ENCODE measurements at places on chromosomes 4 and X.

GRCh38 chr4:38482696-38483095, 181.3 kb upstream of the KLF3 start:
- DNase-seq = no peak

DNA sequence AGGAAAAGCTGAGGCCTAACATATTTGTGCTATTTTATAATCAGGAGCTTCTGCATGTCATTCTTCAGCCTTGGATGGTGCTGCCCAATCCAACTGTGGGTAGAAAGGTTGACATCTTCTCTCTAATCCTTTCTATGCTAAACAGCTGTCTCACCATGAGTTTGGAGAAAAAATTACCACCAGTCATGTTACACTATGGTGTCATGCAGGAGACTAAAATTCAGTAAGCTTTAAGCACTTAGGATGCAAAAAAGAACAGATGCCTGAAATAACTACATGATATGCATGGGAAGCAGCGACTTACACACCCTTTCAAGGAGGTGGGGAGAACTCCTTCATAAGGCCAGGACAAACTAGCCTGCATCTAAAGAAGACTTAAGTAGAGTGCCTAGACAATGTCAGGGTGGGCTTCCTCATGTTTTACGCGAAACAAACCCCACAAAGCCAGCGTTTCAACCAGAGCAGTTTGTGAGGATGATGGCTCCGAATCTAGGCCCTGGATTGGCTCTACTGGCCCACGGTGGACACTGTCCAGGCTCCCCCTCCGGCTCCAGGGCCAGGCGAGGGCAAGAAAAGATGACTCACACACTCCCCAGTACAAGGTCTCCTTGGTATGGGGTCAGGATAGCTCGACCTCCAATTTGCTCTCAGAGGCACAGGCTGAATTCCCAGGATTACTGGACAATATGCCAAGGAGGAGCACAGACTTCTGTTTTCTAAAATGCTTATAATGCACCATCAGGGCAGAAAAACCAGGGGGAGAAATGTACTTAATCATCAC, 45.1 kb downstream of the STX18 start:
- no peak for DNase-seq

DNA sequence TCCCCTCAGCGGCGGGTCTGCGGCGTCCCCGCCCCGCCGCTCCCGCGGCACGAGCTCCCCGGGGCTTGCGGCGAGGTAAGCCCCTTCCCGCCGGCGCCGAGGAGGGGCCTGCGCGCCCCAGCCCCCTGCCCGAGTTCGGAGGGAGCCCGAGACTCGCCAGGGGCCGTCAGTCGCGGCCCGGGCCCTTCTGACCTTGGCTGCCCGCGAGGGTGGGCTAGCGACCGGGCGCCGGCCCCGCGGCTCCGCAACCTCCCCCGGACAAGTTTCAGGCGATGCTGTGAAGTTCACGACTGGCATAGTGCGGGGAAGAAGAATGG, 554 bp downstream of the CDKL5 start:
- no peak for DNase-seq

DNA sequence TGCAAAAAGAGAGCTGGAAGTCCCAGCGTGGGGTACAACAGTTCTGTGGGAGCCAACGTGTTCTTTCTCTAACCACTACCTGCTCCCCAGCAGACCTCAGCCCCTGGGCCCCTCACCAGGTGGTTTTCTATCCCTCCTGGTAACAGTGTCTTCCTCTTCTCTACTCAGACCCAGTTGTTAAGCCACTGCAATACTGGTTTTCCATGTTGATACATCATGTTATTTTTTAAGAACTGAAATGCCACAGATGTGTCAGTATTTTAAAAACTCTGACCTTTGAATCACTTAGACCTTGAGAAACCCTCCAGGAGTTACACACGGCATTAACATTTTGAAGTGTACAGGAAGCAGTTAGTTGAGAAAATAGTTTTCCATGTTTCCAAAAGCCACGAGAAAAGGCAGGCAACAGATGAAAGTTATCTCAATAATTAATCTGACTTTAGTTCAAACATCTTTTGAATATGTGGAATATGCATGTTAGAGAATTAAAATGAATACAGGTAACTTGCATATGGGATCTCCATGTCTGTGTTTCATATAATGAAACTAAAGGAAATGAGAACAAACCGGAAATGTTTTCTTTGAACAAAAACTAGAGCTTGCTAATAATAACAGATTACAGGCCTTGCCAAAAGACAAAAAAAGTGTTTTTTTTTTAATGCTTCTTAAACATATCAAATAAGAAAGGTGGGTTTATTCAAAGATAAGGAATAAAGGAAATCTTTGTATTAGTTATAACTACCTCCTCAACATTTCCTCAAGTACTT, 108.8 kb downstream of the ZNF827 start:
- DNase-seq = no peak
